ENCODE measurements at places on chromosomes 6 and 20.

DNA sequence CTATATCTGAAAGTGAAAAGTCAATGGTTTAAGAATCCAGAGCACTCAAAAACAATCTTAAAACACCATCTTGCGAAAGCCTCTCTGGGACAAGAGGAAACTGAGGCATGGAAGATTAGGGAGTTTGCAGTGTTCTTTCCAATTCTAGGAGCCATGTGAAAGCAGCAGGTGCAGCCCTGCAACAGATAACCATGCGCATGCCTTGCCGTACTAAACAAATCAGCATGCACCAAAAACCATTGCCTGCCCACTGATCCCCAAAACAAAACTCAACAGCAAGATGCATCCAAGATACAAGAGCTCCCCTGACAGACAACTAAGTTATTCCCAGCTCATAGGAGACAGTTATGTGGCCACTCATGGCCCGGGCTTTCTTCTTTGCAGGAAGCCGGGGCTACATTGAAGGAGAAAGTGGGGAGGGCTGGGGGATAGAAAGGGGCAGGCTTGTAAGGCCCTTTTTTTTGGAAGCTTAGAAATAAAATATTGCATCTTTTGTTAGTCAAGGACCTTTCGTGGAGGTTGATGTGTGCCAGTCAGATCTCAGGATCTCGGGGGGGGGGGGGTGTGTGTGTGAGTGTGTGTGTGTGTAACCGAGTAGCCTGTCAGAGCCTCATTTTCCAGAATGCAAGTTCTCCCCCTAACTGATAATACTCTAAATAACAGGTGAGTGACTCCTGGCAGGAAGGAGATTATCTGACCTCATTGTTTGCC lies 178.4 kb downstream of the MBOAT1 start:
- DNase-seq: no peak

DNA sequence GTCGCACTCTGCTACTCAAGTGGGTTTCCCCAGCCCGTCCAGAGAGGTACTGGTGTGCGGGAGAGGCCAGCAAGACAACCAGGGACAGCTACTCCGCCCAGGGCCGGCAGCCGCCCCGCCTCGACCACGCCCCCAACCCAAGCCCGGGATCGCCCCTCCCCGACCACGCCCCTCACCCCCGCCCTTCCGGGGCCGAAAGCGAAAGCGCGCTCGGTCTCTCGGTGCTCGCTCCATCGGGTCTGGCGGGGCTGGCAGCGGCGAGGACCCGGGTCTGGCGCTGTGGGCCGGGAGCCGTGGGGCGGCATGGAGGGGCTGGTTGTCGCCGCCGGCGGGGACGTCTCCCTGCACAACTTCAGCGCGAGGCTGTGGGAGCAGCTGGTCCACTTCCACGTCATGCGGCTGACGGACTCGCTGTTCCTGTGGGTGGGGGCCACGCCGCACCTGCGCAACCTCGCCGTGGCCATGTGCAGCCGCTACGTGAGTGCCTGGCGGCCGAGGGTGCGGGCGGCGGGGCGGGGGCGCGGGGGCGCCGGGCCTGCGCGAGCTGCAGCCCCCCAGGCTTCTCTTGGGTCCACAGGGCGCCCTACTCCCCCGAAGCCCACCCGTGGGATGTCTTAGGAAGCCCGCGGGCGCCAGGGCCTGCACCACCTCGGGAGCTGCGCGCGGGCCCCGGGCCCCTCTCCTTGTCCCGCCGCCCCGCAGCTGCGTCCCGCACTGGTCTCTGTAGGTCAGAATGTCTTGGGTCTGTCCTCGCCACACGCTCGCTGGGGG lies at the start of gene PSMG4:
Gene PSMG4, plus strand, starts transcription at position 228 of the 771 bp plus-strand sequence. Its CDS starts 76 bp downstream, at position 304.
- peak; percentile 98 for DNase-seq

DNA sequence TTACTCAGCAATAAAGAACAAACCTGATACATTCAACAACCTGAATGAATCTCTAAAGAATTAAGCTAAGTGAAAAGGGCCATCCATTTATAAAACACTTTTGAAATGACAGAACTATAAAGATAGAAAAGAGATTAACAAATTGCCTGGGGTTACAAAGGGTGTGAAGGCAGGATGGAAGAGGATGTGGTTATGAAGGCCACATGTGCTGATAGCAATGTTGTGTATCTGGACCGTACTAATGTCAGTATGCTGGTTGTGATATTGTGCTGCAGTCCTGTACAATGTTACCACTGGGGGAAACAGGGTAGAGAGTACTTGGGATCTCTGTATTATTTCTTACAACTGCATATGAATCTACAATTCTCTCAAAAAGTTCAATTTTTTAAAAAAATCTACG lies 36.4 kb downstream of the ELOVL5 start:
- DNase-seq: no peak

- DNase-seq: peak; percentile 45
These were observed 380.0 kb upstream of the GJE1 start for GRCh38 chr6:141752677-141753076.
